Chondrocyte (in vitro differentiated cells): ENCODE measurements at places on chromosomes 7 and 10. TPM values are rescaled to one million over a fixed set of nuclear protein-coding genes. Genes with fewer than 3 reads are reported as not detected.

DNA sequence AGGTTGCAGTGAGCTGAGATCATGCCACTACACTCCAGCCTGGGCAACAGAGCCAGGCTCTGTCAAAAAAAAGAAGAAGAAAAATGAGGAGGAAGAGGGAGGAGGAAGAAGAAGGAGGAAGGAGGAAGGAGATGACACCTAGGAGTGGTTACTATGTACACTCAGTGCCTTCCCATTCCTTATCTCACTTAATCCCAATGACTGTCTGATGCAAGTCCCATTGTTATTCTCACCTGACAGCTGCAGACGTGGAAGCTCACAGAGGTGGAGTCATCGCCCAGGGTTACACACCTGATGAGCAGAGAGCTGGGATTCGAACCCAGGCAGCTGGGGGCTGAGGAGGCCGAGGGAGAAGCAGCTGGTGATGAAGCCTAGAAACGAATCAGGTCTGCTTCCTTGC is 258.8 kb downstream of the SNX10 start:
- no peaks in the 10 kb centered on the region for H3K36me3 ChIP-seq
- H3K4me1 ChIP-seq, result no peaks in the 10 kb centered on the region
- DNase-seq, result no peak
- no peak overlapping the region for H3K27ac ChIP-seq
- no peak overlapping the region for H3K4me3 ChIP-seq

DNA sequence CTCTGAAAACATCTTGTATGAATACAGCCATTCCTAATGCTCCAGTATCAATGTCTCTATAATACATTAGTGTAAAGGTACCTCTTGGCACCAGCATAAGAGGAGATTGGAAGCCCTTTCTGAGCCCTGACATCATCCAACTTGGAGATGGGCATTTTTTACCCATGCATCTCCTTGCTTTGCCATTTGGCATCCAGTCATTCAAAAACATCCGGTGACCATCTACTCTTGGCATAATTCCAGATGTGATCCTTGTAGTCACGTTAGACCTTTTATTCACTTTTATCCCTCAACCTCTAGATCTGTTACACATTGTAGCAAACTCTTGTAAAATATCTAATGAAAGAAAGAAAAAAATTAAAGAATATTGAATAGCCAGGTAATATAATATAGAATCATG is 17.9 kb upstream of the SGMS1 start:
- H3K36me3 ChIP-seq, result no peaks in the 10 kb centered on the region
- peaks cover 7% of the 10 kb centered on the region for H3K4me1 ChIP-seq
- DNase-seq, result no peak
- no peak overlapping the region for H3K27ac ChIP-seq
- no peak overlapping the region for H3K4me3 ChIP-seq

GRCh38 chr7:87332321-87332720 is 13.1 kb upstream of the CROT start:
- peaks cover 28% of the 10 kb centered on the region for H3K36me3 ChIP-seq
- H3K27ac ChIP-seq, result no peak overlapping the region
- no peak for DNase-seq

GRCh38 chr7:143878884-143879283 is 23.1 kb downstream of the TCAF1 start:
- no peaks in the 10 kb centered on the region for H3K27me3 ChIP-seq
- peaks cover 23% of the 10 kb centered on the region for H3K36me3 ChIP-seq
- no peak overlapping the region for H3K27ac ChIP-seq
- no peak for DNase-seq

Gene TBC1D12
- total RNA-seq, result 23.2 to 38.4 TPM (median 26.3 TPM) in 3 replicates

Gene LSM5
- total RNA-seq, result 27.5 to 51.3 TPM (median 32.7 TPM) in 3 replicates

DNA sequence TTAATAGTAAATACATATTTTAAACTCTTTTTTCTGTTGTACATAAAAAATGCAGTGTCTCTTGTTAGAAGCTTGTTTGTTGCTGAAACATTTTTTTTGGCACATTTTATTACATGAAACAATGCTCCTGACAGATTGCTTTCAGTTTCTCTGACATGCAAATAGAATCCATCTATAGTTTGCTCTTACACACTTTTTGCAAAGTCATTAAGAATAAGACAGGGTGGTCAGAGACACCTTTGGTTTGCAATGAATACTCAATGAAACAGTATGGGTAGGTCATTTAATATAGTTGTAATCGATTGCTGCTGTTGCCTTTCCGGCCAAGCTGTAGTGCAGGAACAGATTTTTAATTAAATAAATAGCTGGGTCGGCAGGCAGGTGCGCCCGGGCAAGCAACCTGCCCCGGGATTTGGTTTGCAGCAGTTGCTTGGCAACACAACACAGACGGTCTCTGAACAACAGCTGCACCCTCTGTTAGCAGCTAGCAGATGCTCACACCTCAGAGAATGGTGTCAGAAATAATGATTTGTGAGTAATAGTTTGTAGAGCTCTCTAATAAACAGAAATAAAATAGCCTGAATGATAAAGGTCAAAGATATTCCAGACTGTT is 115.7 kb upstream of the CACNA2D1 start:
- H3K27ac ChIP-seq, result no peak overlapping the region
- peaks cover 10% of the 10 kb centered on the region for H3K4me1 ChIP-seq
- no peaks in the 10 kb centered on the region for H3K27me3 ChIP-seq
- peaks cover 3% of the 10 kb centered on the region for H3K36me3 ChIP-seq
- no peak for DNase-seq

GRCh38 chr7:27151341-27151930 is 947 bp downstream of the HOXA3 start:
- H3K27me3 ChIP-seq, result peaks cover 87% of the 10 kb centered on the region
- DNase-seq, result no peak
- peaks cover 3% of the 10 kb centered on the region for H3K36me3 ChIP-seq

DNA sequence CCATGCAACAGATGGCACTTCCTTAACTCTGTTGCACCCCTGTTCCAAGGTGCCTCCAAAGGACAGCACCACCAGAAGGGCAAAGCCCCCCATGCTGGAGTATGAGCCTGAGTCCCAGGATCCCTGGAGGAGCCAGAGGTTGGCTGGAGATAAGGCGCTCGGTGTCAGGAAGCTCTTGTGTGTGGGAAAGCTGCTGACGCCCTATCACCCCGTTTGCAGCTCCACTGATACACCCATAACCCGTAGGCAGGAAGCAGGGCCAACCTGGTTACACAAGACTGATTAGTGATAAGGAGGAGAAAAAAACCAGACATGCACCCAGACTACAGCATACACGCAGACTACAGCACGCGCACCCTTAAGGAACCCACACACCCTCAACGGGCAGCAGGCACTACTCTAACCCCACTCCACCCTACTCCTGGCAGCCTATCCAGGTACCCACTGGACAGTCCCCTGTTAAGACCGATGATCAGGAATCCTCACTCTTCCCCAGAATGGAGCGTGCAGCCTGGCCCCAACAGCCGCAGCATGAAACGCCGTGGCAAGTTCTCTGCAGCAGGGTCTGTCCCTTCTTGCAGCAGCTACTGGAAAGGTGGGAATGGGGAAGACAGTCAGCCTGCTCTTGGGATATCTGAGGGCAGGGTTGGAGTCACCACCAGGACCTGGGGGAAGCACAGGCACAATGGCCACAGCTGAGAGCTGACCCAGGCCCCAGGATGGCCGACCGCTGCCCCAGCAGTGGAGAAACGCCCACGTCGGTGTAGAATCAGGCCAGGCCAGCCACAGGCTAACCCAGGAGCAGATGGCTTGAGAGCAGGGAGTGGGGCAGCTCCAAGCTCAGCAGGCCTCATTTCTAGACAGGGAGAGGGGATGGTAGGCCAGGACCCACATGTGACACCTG is 38.3 kb upstream of the TUBB8 start:
- H3K27me3 ChIP-seq, result peaks cover 21% of the 10 kb centered on the region
- H3K4me1 ChIP-seq, result peaks cover 9% of the 10 kb centered on the region
- H3K27ac ChIP-seq, result no peak overlapping the region
- H3K36me3 ChIP-seq, result no peaks in the 10 kb centered on the region

Gene LRMDA
- 0.34 to 3.5 TPM (median 2.8 TPM) in 3 replicates for total RNA-seq

- peaks cover 2% of the 10 kb centered on the region for H3K36me3 ChIP-seq
- no peak overlapping the region for H3K4me3 ChIP-seq
- peaks cover 65% of the 10 kb centered on the region for H3K27me3 ChIP-seq
- DNase-seq, result no peak
- H3K4me1 ChIP-seq, result no peaks in the 10 kb centered on the region
These were observed 44.4 kb downstream of the MRPS24 start for GRCh38 chr7:43824963-43825362.

- H3K27ac ChIP-seq, result no peak overlapping the region
- H3K36me3 ChIP-seq, result no peaks in the 10 kb centered on the region
- H3K4me3 ChIP-seq, result no peak overlapping the region
These were observed 74.9 kb downstream of the PCGF5 start for GRCh38 chr10:91295346-91295745.

DNA sequence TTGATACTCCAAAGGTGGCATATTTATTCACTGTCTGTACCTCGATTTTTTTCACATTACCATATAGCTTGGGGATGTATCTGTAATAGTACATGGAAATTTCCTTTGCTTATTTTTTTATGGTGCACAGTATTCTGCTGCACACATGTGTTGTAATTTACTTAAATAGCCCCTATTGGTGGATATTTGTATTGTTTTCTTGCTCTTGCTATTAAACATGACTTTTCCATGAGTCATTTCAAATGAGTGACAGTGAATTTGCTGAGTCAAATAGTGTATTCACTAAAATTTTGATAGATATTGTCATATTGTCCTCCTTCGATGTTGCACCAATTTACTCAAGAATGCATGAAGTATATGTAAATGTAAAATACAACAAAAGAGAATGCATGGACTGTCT is 122.7 kb upstream of the STEAP4 start:
- no peak overlapping the region for H3K27ac ChIP-seq
- no peaks in the 10 kb centered on the region for H3K4me1 ChIP-seq
- no peak overlapping the region for H3K4me3 ChIP-seq

DNA sequence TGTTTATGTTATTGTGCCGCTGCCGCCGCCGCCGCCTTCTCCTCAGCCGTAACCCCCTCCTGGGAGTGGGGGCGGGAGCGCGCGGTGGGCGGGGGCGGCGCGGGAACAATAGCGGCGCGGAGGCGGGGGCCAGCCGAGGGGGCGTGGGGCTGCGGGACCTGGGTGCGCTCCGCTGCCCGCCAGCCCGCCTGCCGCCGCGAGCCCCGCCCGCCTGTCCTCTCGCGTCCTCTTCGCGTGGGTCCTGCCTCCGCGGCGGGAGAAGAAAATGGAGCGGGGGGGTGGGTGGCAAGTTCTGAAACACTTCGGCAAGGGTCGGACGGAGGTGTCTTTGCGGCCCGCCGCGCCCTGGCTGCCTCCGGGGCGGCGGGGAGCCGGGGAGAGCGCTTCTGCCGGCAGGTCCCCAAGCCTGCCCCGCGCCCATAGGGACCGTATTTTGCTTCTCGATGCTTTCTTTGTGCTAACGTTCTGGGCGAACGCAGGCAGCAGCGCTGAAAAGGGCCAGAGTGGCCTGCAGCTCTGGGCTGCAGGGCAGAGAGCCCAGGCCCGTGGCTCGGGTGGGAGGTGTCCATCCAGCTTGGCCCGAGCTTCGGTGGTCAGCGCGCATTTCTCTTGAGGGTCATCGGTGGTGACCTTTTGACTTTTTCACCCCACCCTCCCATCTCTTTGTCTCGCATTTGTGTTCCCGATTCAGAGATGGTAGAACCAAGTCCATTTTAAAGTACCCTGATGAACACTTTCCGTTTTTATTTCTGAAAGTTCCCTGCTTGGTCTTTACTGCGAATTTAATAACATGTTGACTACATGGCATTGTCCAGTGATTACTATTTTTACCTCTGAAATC is 613 bp downstream of the MAPK8 start:
- no peak for DNase-seq
- peaks cover 30% of the 10 kb centered on the region for H3K4me1 ChIP-seq
- no peaks in the 10 kb centered on the region for H3K36me3 ChIP-seq
- no peaks in the 10 kb centered on the region for H3K27me3 ChIP-seq
- peak overlapping the region; percentile 68 for H3K4me3 ChIP-seq

GRCh38 chr10:84665883-84666463 is 337.6 kb downstream of the CCSER2 start:
- DNase-seq, result no peak
- no peak overlapping the region for H3K27ac ChIP-seq
- no peaks in the 10 kb centered on the region for H3K4me1 ChIP-seq
- H3K27me3 ChIP-seq, result peaks cover 2% of the 10 kb centered on the region

DNA sequence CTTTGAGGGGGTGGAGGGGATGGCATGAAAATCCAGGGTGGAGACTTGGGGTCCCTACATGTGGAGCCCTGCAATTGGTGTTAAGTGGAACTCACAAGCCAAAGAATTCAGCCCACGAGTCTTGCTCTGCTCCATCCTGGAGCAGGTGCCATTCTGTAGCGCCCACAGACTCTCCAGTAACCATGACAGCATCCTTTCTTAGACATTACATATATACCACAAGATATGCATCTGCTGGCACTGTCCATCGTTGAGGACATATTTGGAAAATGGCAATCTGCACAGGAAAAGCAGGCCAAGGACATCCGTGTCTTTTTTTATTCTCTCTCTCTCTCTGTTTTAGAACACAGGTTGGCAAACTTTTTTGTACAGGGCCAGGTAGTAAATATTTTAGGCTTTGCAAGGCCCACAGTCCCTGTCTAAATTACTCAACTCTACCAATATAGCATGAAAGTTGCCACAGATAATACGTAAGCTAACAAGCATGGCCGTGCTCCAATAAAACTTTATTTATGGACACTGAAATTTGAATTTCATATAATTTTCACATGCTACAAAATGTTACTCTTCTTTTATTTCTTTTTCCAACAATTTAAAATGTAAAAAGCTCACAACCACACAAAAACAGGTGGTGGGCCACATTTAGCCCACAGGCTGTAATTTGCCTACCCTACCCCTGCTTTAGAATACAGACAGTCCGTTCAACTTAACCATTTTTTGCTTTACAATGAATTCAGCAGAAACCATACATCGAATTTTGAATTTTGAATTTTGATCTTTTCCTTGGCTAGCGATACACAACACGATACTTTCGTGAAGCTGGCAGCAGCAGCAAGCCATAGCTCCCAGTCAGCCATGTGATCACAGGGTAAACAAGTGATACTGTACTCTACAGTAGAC is 141.4 kb upstream of the STK17A start:
- no peak overlapping the region for H3K4me3 ChIP-seq

- no peak overlapping the region for H3K4me3 ChIP-seq
- H3K4me1 ChIP-seq, result peaks cover 22% of the 10 kb centered on the region
- no peaks in the 10 kb centered on the region for H3K36me3 ChIP-seq
- DNase-seq, result no peak
- no peak overlapping the region for H3K27ac ChIP-seq
These were observed 35.3 kb upstream of the PROSER2 start for GRCh38 chr10:11787846-11788245.

Gene TPST1
- total RNA-seq, result 28.0 to 36.5 TPM (median 30.0 TPM) in 3 replicates
